Choroid plexus epithelial cell (primary cell): ENCODE measurements at places on chromosomes 13 and 19.

- no peak for DNase-seq
These were observed 24.9 kb downstream of the CPAMD8 start for GRCh38 chr19:17001603-17002183.

DNA sequence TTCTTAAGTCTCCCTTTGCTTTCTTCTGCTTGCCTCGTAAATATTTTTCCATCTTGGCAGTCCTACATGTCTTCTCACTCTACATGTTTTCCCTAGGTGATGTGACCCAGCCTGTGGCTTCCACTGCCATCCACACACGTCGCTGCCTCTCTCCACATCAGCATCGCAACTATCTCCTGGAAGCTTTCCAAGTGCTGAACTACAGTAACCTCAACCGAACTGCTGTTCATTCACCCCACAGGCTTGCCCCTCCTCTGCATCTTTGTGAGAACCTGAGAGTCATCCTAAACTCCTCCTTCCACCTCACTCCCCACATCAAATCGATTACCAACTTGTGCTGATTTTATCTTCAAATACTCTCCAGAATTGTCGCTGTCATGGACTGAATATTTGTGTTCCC, 41.2 kb upstream of the USPL1 start:
- DNase-seq = peak; percentile 72

DNA sequence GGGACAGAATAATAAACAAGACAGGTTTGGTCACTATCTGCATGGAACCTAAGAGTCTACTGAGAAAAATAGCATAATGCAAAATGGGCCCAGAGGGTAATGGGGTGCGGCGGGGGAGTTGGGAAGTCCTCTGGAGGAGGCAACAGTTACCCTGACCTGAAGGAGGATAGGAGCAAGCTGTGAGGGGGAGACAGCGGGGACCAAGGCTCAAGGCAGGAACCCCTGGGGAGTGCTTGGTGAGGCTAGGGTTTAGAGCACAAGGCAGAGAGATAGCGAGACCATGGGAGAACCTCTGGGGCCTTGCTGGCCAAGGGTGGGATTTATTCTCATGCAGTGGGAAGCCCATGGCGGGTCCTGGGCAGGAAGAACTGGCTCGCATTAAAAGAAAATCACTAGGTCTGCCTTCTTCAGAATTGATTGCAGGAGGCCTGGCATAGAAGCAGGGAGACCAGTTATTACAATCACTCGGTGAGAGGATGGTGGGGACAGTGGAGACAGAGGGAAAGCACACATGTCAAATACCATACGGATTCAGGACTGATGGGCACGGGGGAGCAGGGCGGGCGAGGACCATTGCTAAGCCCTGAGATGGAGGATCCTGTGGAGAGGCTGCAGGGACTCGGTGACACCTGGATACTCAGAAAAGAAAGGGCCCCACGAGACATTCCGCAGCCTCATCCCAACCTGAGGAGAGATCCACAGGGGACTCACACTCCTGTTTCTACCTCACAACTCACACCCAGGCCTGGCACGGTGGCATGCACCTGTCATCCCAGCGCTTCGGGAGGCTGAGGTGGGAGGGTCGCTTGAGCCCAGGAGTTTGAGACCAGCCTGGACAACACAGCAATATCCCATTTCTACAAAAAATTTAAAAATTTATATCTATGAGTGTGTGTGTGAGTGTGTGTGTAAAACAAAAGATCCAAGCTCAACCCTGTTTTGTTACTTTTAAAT, 110.4 kb downstream of the URI1 start:
- DNase-seq = no peak

- DNase-seq = no peak
These were observed 102.4 kb downstream of the EFNB2 start for GRCh38 chr13:106433066-106433465.

- peak; percentile 94 for DNase-seq
These were observed 18.3 kb upstream of the ENOX1 start for GRCh38 chr13:43805071-43805468.

DNA sequence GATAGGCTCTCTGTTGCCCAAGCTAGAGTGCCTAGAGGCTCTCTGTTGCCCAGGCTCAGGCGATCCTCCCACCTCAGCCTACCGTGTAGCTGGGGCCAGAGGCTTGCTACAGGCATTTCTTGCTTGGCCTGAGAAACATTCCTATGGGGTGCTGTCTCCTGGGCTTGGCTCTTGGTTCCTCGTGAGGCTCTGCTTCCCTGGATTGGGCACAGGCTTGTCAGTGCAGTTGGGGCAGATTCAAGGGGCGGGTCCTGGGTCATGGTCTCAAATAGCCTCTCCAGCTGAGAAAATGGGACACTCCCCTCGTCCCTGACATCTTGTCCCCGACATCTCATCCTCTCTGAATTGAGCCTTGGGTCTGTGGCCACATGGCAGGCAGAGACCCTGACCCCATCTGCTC, 4.9 kb downstream of the TSSK6 start:
- DNase-seq = no peak

DNA sequence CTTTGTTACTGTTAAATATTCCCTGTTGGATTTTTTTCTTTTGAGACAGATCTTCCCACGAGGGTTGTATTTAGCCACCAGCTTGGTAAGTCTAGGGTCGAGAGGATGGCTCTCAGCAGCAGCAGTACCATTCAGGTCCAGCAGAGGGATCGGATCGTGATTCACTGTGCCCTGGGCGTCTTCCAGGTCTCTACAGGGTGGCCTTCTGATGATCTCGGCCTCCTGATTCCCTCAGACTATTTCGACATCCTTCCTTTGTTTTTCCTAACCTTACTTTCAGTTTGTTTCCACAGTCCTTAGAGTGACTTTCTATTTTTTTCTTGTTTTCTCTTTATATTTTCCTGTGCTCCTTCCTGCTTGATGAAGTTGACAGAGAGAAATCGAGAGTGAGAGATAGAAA, 1436.9 kb downstream of the UQCRFS1 start:
- peak; percentile 78 for DNase-seq

- peak; percentile 71 for DNase-seq
These were observed 10.0 kb downstream of the ATP7B start for GRCh38 chr13:52001120-52001731.

DNA sequence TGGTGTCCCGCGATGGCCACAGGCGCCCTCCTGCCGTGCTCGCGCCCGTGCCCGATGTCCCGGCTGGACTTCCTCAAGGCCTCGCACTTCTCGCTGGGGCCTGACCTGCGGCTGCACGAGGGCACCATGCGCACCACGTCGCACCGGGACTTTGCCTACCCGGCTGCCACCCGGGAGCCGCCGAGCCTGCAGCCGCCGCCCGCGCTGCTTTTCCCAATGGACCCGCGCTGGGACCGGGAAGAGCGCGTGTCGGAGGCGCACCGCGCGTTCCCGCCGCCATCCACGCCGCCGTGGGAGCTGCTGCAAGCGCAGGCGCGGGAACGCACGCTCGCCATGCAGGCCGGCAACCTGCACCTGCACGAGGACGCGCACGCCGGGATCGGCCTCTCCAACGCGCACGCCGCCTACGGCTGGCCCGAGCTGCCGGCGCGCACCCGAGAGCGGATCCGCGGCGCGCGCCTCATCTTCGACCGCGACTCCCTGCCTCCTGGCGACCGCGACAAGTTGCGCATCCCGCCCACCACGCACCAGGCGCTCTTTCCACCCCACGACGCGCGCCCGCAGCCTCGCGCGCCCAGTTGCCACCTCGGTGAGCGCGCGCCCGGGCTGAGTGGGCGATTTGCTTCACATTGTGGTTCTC, 12.1 kb upstream of the PEX11G start:
- no peak for DNase-seq

GRCh38 chr19:11480715-11481533, at the start of gene ELAVL3:
ELAVL3 (minus strand) TSS chr19:11481046; CDS start chr19:11480608, 438 bp downstream.
- DNase-seq = no peak

DNA sequence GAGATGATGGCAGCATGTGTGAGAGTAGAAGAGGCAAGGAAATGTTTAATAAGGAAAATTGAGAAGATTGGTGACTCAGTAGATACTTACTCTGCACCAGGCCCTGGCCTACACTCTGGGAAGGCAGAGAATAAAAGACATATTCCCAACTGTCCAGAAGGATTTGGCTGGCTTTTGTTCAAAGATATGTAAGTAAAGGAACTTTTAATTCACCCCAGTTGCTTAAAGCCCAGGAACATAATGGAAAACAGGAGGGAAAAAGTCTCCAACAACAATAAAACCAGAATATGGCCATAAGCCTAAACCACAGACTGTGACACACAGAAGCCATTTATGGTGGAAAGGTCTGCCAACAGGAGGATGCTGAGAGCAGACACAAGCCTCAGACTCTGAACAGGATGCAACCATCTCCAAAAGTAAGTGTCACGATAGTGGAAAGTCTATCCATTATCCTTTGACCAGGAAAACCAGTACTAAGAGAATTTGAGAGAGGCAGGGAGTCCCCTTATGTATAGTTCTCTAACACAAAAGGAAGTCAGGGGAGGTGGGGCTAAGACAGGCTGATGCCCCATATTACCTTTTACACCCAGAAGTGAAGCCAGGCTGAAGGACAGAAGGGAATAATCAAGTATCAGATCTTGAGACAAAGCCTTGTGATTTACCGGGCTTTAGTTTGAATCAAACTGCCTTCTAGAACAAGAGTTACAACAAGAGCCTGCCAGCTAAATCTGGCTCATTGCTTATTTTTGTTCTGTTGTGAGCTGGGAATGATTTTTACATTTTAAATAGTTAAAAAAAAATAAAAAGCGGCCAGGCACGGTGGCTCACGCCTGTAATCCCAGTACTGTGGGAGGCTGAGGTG, 169.5 kb upstream of the STARD13 start:
- no peak for DNase-seq

- DNase-seq = no peak
These were observed 109.2 kb downstream of the PCDH17 start for GRCh38 chr13:57740719-57741118.

DNA sequence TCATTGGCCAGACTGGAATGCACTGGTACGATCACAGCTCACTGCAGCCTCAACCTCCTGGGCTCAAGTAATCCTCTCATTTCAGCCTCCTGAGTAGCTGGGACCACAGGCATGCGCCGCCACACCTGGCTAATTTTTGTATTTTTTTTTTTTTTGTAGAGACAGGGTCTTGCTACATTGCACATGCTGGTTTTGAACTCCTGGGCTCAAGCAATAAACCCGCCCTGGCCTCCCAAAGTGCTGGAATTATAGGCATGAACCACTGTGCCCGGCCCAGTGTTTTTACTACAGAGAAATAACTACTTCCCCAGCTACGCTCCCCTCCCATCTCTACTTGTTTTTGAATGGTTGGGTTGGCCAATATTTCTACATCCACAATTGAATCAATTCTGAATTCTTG, 122.5 kb downstream of the RGCC start:
- DNase-seq = no peak

DNA sequence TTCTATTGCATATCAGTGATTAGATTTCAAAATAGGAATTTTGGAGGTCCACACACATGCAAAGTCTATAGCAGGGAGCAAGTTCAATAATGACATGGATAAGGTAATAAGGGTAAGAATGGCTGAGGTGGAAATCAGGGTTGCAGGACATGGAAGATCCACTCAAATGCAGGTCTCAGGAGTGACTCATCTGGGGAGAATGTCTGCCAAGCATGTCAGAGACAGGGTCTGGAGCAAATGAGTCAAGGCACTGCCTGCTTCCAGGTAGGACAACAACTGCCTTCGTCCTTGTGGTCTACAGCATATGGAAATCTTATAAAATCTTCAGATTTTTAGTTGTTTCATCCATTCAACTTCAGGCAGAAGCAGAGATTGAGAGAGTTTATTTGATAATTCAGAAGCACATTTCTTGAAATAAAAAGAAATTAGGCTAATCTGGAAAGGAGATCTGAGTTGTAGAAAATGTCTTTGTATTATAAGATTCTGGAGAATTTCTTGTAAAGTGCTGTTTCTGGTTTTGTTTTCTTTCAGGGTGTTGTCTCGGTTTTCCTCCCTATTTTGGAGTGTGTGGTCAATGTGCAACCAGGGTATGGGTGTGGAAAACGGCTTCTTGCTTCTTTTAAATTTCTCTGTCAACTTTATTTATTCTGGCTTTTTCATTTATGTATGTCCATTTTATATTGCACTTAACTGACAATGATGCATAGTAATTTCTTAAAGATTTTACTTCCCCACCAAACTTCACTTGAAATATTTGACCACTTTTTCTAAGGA, 748.8 kb downstream of the LIG4 start:
- peak; percentile 88 for DNase-seq

DNA sequence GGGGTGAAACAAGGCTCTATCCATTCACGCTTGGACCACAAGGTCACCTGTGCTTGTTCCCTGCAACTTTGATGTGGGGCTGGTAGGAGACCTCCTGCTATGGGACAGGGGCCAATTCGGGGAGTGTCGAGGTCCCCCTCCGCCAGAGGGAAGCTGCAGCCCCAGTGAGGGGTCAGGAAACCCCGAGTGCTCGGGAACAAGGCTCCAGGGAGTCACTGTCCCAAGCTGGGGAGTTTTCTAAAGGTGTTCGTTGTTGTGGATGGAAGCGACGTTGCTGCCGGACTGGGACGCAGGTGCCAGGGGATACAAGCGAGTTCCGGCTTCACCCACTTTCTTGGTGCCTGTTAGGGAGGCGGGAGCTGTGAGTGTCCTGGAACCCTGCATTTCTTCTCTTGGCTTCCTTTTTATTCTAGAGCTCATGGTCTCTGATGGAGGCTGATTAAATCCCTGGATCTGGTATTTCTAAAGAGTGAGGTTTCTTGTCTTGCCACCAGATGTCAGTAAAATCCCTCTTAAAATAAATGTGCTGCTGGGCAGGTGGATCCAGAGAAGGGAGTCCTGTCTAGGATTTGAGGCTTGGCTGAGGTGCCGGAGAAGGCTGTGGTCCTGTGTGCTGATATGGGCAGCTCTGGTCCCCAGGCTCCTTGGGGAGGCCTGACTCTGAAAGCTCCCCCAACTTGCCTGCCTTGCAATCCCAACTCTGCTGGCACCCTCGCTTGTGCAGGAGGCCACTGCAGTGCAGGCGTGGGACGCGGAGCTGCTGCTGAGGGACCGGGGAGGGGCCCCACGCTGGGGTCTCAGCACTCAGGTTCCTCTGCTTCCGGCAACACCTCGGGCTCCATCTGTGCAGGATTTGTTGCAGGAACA, 153.9 kb downstream of the TEX29 start:
- peak; percentile 66 for DNase-seq

- peak; percentile 98 for DNase-seq
These were observed 59.2 kb upstream of the MEDAG start for GRCh38 chr13:30846866-30847265.

GRCh38 chr13:51252954-51253532, 30.8 kb downstream of the FAM124A start:
- DNase-seq = no peak

GRCh38 chr13:36345438-36346221, 564 bp downstream of the SPART start:
- DNase-seq = peak; percentile 93

DNA sequence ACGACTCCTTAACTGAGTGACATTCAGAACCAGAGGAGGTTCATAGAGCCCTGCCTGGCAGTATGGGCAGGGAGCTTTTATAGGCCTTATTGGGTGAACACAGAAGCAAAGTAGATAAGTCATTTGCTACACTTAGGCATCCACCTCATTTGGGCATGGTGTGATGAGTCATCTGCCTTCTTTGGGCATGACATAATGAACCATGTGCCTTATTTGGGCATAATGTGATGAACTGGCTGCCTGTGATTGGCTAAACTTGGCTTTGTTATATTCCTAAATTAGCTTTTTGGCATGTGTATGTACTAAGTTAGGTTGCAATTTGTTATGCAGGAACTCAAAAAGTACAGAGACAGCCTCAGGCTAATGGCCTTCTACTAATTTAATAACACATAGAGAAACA, 2210.2 kb upstream of the PCDH20 start:
- DNase-seq = peak; percentile 9

GRCh38 chr19:676339-677105, at the start of gene FSTL3:
FSTL3 (plus strand) TSS chr19:676392; CDS start chr19:676424, 32 bp downstream.
- no peak for DNase-seq
